D341Med (cell line): ENCODE measurements at places on chromosomes 16 and 17.

DNA sequence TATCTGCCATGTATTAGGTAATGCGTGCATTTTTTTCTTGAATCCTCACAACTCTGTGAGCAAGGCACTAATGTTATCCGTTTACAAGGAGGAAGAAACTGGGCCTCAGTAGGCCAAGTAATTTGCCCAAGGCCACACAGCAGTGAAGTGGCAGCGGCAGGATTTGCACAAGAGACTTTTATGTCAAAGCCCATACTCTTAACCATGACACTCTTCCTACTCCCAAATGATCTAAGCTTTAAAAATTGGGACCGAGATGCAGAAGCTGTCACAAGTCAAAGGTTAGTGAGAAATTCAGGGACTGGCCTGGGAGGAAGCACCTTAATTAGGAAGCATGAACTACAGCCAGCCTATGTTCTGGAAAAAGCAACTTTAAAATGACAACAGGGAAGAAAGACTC is 10.7 kb downstream of the MAP3K14 start:
- DNase-seq, result no peak

DNA sequence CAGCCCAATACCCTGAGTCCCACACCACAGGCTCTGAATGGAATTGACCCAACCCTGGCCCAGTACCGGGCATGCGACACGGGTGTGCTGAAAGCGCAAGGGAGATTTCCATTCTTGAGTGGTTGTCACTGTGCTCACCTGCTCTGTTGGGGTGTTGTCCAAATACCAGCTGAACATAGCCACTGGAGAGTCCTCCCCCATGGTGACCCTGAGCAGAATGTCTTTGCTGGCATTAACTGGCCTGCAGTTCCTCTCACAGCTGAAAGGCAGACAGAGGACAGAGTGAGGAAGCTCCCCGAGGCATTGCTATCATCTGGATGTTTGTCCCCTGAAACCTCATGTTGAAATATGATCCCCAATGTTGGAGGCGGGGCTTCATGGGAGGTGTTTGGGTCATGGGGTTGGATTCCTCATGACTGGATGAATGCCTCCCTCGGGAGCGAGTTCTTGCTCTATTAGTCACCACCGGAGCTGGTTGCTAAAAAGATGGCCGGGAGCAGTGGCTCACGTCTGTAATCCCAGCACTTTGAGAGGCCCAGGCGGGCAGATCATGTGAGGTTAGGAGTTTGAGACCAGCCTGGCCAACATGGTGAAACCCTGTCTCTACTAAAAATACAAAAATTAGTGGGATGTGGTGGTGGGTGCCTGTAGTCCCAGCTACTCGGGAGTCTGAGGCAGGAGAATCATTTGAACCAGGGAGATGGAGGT is 57.3 kb upstream of the BCO1 start:
- DNase-seq, result no peak

- no peak for DNase-seq
These were observed 44.6 kb downstream of the UBN1 start for GRCh38 chr16:4891886-4892216.

DNA sequence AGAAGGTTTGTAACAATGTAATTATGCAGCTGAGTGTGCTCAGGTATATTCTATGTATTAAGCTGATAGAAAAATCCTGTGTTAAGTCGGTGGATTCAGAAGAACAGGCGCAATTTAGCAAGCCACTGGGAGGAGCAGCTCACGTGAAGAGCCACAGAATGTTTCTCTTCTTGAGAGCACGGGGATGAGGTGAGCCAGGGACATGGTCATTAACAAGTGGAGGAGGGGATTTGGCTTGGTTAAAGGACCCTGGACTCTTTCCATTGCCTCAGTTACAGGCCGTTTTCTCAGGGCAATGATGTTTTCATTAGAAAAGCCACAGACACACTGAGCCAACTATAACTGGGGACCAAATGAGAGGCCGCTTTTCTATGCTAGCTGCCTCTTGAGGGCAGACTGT is 178.7 kb downstream of the SNX29 start:
- no peak for DNase-seq

GRCh38 chr16:63789603-63790002 is 1332.3 kb downstream of the CDH11 start:
- no peak for DNase-seq

- DNase-seq, result no peak
These were observed 9.4 kb upstream of the CEP20 start for GRCh38 chr16:15897834-15898254.

DNA sequence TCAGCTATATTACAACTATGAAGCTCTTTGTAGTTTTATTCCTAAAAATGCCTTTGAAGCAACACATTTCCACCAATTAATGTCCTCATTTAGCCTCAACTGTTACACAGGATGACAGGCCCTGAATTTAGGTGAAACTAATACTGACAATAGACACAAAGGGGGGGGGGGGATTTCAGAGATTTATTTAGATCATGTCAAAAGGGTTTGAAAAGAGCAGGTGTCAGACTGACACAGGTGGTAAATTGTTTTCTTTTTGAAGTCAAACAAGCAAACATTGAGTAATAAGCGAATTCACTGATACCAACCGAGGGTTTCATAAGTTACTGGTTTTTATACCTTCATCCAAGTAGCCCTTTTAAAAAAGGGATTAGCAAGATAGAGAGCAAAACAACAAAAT is 40.8 kb downstream of the KANSL1 start:
- DNase-seq, result no peak

DNA sequence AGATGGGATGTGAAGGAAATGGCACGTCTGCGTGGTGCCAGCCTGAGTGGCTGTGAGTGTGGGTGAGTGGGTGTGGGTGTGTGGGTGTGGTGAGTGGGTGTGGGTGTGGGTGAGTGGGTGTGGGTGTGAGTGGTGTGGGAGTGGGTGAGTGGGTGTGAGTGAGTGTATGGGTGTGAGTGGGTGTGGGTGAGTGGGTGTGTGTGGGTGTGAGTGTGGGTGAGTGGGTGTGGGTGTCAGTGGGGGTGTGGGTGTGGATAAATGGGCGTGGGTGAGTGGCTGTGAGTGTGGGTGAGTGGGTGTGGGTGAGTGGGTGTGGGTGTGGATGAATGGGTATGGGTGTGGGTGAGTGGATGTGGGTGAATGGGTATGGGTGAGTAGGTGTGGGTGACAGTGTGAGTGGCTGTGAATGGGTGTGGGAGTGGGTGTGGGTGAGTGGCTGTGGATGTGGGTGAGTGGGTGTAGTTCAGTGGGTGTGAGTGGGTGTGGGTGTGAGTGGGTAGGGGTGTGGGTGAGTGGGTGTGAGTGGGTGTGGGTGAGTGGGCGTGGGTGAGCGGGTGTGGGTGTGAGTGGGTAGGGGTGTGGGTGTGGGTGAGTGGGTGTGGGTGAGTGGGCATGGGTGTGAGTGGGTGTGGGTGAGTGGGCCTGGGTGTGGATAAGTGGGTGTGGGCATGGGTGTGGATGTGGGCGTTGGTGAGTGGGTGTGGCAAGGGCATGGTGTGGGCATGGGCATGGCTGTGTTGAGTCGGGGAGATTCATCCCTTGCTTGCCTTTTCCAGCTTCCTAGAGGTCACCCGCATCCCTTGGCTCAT is 80.8 kb downstream of the ZDHHC7 start:
- no peak for DNase-seq

GRCh38 chr17:38424297-38424972 is 3.8 kb upstream of the ARHGAP23 start:
- DNase-seq, result no peak

DNA sequence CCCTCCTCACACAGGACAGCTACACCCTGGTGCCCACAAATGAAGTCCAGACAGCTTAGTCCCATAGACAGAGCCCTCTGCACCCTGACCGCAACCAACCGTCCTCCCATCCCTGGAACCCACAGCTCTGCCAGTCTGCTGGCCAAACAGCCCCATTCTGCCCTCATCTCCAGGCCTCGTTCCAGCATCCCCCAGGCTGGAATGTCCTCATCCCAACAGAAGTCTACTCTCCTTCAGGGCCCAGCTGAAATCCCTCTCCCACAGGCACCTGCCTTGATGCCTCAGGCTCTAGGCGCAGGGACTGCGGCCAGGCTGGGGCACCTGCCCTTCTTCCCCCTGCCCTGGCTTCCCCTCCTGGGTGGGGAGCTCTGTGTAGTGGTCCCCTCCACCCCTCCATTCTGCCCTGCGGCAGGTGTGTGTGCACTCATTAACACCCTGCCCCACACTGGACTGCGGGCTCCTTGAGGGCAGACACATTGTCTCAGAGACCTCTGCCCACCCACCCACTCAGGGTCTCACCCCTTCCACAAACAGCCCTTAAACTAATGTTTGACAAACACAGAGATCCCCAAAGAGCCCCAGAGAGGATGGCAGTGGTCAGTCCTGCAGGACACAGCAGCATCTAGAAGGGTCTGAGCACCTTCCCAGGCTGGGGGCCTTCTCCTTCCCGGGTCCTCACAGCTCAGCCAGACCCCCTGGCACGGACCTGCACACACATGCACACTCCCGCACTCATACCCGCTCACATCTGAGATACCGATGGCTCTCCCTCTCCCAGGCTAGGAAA is 820 bp downstream of the GRIN2C start:
- no peak for DNase-seq

GRCh38 chr17:36850790-36851189 is 86.5 kb upstream of the LHX1 start:
- no peak for DNase-seq

DNA sequence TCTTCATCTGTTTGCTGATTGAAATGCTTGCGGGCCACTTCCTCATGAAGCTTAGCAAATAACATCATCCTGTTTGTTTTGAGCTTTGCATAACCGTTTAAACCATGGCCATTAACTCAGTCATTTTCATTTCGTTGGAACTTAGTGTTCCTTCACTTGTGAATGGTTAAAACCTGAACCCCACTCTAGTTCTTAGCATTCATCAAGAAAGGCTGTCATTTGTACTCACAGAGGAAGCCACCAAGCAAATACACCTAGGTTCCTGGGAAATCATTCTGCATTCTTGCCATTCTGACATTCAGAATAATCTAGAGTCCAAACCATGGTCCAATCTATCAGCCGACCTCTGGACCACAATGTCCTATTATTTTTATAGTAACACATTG is 8.4 kb upstream of the TAT start:
- DNase-seq, result no peak

DNA sequence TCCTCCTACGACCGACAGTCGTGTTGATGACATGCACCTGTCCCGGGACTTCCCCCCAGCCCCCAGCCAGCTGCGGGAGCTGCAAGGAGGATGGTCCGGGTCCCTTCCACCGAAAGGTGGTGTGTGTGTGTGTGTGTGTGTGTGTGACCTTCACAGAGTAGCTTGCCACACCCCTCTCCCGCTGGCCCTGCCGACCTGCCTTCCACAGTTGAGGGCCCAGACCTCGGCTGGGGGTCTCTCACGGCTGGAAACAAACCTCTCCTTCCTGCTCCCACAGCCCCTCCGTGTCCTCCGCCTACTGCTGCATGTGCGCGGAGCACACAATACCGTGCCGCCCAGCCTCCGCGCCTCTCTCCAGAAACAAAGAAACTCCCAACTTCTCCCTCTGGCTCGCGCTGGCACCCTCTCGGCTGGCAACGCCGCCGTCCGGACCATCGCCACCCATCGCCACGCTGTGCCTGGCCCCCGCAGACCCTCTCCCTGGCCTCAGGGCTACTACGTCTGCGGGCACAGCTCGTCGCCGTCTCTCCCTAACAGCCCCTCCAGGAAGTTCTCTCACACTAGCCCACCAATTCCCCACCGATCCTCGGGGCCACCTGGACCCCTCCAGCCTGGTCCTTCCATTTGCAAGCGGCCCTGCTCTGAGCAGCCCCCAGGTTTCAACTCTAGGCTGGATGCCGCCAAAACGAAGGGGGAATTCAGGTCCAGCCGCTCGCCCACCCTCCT is 81.2 kb downstream of the TIMM22 start:
- no peak for DNase-seq

DNA sequence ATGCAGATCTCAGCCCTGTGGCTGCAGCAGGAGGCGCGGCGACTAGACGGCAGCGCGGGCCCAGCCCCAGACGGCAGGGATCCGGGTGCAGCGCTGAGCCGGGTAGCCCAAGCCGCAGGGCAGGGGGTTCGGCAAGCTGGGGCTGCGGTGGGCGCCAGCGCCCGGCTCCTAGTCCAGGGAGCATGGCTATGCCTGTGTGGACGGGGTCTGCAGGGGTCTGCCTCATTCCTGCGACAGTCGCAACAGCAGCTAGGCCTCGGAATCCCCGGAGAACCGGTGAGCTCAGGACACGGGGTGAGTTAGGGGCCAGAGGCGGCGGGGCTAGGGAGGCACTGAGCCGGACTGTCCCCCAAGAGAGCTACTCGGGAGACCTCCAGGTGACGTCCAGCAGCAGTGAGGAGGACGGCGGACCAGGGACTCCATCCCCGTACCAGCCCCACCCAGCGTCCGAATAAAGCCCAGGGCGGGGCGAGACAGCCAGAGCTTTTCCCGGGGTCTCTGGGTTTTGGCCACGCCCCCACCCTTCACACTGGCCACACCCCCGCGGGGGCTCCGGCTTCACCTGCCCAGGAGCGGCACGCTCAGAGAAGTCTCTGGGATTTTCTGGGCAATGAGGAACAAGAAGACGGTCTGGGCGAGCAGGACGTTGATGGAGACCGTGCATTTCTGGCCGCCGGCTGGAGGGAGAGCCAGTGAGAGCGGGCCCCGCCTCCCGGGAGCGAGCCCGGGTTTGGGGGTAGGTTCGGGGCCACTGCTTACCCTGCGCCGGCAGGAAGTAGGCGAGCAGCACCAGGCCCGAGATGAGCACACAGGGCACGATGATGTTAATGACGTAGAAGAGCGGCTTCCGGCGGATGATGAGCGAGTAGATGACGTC is 1.1 kb downstream of the C17orf107 start:
- DNase-seq, result no peak

- DNase-seq, result peak; percentile 20
These were observed 21.5 kb downstream of the EPOP start for GRCh38 chr17:38653230-38653629.
